RWPE2 (cell line): ENCODE measurements at places on chromosomes 2 and 18.

DNA sequence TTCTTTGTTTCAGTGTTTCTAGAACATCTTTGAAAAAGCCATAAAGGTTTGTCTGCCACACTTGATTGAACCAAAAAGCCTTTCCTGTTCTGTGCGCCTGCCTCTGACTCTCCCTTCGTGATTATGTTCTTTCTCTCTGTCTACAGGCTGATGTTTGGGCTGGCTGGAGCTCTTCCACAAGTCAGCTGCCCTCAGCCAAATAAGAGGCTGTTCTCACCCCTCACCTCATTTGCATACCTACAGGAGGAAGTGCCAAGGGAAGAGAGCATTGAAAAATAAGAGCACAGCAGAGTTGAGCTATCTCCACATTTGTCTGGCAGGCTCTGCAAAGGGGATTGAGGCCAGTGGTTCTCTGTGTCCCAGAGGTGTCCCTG lies 15.8 kb downstream of the INPP5D start:
- no peaks in the 10 kb centered on the region for H3K27me3 ChIP-seq
- no peak overlapping the region for H3K4me3 ChIP-seq
- no peak for DNase-seq

- H3K4me1 ChIP-seq, result no peaks in the 10 kb centered on the region
- DNase-seq, result no peak
- no peaks in the 10 kb centered on the region for H3K36me3 ChIP-seq
- no peak overlapping the region for H3K27ac ChIP-seq
Measured at GRCh38 chr2:241000831-241001321, 2.5 kb downstream of the SNED1 start.

DNA sequence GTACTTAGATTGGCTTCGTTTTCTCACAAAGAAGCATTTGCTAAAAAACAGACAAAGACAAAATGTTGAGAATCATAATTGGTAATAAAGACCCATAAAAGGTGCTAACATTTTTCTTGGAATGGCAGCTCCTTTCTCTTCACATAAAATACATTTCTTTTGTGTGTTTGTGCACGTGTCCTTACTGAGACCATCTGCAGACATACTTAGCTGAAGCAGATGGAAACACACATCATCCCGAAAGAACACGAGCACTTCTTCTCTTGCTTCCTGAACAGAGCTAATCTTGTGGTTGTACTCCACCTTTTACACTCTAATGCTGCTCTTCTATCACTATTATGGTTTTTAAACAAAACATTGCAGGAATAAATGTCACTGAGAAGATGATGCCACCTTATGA lies 142.5 kb downstream of the SPHKAP start:
- H3K4me3 ChIP-seq, result no peak overlapping the region
- H3K4me1 ChIP-seq, result no peaks in the 10 kb centered on the region
- no peak for DNase-seq
- no peaks in the 10 kb centered on the region for H3K27me3 ChIP-seq

DNA sequence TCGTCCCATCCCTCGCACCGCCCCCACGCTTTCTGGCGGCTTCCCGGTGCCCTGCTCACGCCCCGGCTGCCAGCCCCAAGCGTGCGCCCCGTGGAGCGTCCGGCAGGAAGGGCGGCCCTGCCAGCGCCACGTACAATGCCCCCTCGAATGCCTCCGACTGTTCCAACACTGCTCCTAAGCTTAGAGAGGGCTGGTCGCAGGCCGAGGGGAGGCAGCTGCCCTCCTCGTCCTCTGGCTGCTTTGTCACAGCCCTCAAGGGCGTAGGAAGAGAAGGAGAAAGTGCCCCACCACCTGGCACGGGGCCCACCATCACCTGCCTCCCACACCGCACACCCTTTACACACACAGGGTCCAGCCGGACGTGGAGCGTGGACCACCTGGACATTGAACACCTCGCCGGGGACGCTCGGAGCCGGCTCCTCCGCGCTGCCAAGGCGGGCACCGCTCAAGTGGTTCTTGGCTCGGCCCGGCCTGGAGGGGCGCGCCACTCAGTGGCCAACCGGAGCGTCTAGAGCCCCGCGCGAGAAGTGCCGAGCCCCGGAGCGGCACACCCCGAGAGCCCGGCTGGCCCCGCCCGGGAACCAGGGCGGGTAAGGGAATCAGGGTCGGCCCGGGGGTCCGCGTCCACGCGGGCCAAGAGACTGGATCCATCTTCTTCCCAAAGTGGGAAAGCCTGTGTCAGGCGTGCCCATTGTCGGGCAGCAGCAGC lies 830 bp downstream of the DNER start:
- peaks cover 31% of the 10 kb centered on the region for H3K27me3 ChIP-seq
- H3K4me3 ChIP-seq, result peak overlapping the region; percentile 50
- no peaks in the 10 kb centered on the region for H3K36me3 ChIP-seq
- DNase-seq, result peak; percentile 58
- no peaks in the 10 kb centered on the region for H3K4me1 ChIP-seq
- H3K27ac ChIP-seq, result no peak overlapping the region

DNA sequence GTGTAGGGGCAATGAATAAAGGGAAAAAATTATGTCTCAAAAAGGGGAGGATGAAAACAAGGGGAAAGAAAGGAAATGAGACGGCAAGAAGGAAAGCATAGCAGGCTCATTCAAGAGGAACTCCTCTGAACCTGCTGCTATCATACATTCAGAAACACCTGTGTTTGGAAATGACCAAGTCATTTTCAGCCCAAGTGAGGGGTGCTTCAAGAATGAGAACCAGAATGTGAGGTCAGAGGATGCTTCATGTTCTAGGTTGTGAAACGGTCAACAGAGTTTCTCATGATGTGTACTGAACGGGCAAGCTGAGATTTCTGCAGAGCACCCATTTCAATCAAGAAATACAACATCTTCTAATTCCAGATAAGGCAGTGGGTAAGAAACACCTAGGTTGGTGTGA lies 1367.2 kb upstream of the CELF4 start:
- no peak overlapping the region for H3K4me3 ChIP-seq
- DNase-seq, result no peak
- no peaks in the 10 kb centered on the region for H3K36me3 ChIP-seq

- no peak for DNase-seq
- no peaks in the 10 kb centered on the region for H3K4me1 ChIP-seq
- H3K4me3 ChIP-seq, result no peak overlapping the region
- no peak overlapping the region for H3K27ac ChIP-seq
- H3K27me3 ChIP-seq, result no peaks in the 10 kb centered on the region
Measured at GRCh38 chr2:186883666-186884065, 34.7 kb upstream of the ZSWIM2 start.

DNA sequence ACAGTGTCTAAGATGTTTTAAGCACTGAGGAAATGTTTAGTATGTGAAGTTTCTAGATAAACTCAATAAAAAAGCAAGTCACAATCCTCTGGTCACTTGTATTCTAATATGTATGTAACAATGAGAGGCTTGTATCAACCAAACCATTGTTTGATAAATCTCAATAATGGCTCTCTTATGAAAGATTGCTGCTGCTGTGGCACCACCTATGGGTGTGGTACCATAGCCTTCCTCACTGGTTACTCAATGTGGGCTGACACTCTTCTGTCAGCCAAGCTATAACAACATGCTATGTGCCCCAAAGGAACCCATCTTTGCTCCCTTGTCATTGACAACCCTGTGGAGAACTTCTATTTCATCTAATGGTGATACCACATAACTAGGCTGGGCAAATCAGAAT lies 12.6 kb upstream of the RAB1A start:
- no peaks in the 10 kb centered on the region for H3K4me1 ChIP-seq
- no peak overlapping the region for H3K27ac ChIP-seq
- no peaks in the 10 kb centered on the region for H3K36me3 ChIP-seq
- H3K27me3 ChIP-seq, result no peaks in the 10 kb centered on the region
- no peak overlapping the region for H3K4me3 ChIP-seq

DNA sequence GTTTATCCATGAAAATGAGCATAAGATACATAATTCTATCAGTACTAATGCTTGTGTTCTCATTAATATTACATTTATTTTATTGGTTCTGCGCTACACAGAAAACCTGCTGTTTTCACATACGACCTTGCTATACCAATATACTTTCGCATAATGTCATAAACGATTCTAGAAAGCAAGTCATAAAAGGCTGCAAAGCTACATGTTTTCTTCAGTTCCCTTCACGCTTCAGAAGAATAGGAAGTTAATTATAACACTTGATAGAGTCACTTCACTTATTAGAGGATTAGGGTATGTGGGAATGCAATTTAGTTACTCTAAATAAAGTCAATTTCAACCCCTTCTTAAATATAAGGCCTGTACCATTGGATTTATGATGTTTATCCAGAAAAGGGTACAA lies 29.0 kb downstream of the PSME4 start:
- peaks cover 86% of the 10 kb centered on the region for H3K36me3 ChIP-seq
- H3K4me1 ChIP-seq, result no peaks in the 10 kb centered on the region
- DNase-seq, result no peak
- H3K4me3 ChIP-seq, result no peak overlapping the region

DNA sequence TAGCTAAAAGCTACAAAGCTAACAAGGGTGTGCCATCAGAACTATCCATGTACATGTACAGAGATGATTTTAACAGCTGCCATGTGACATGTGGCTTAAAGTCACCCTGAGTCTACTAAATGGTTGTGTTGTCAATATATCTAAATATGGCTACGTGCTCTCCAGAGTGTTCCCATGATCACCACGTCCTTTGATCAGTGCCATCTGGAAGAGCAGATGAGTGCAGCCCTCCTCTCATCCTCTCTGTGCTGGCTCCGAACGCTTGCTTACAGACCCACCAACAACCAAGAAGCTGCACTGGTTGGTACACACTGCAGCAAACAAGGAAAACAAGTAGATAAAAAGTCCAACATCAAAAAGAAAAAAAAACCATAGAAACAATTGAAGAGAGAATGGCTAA lies 88.6 kb upstream of the NARS1 start:
- no peaks in the 10 kb centered on the region for H3K27me3 ChIP-seq
- H3K36me3 ChIP-seq, result no peaks in the 10 kb centered on the region; the same call in 1 of the 2 replicates
- H3K4me1 ChIP-seq, result peaks cover 19% of the 10 kb centered on the region

DNA sequence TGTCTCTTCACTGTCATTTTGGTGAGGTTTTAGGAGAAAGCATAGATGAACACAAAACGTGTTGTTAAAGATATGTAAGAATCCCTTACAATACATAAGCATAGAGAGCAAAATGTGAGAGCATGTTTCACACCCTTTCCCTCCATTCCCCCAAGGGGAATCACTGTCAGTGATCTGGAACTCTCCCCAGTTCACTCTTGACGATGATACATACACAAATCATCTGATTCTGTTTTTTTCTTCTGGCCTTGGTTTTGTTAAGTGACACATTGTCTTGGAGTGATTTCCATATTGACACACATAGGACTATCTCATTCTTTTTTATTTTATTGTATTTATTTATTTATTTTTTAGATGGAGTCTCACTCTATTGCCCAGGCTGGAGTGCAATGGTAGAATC lies 53.7 kb upstream of the TANC1 start:
- H3K27me3 ChIP-seq, result no peaks in the 10 kb centered on the region
- no peaks in the 10 kb centered on the region for H3K4me1 ChIP-seq
- no peak overlapping the region for H3K4me3 ChIP-seq
- H3K36me3 ChIP-seq, result no peaks in the 10 kb centered on the region
- no peak for DNase-seq
- H3K27ac ChIP-seq, result no peak overlapping the region

DNA sequence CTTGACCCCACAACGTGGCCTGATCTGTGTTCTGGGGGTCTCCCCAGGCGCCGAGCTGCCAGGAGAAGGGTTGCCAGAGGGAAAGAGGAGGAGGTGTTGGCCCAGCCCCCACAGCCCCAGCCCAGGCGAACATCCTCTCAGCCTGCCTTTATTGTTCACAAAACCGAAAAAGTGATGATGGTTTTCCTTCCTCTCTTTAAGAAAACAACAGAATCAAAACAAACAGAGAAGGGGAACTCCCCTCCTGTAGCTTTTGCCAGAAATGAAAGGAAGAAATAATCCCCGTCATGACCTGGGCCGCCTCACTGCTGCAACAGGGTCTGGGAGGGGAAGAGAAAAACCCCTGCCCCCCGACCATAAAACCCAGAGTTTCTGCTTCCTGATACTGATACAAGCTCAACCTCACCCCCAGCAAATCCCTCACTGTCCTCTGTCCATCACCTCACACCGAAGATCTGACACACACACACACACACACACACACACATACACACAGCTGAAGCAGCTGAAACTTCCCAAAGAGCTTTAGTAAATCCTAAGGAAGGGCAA lies 52.0 kb downstream of the ZFP36L2 start:
- peaks cover 18% of the 10 kb centered on the region for H3K4me1 ChIP-seq
- H3K27ac ChIP-seq, result no peak overlapping the region
- no peak for DNase-seq
- no peaks in the 10 kb centered on the region for H3K27me3 ChIP-seq
- no peak overlapping the region for H3K4me3 ChIP-seq
- no peaks in the 10 kb centered on the region for H3K36me3 ChIP-seq

GRCh38 chr2:199975273-199975895 lies 20.0 kb downstream of the MAIP1 start:
- peaks cover 23% of the 10 kb centered on the region for H3K4me1 ChIP-seq
- no peak overlapping the region for H3K4me3 ChIP-seq
- H3K36me3 ChIP-seq, result no peaks in the 10 kb centered on the region
- H3K27ac ChIP-seq, result no peak overlapping the region

- peaks cover 33% of the 10 kb centered on the region for H3K4me1 ChIP-seq
- no peaks in the 10 kb centered on the region for H3K36me3 ChIP-seq
Measured at GRCh38 chr2:178234648-178235047, 40.3 kb downstream of the OSBPL6 start.

GRCh38 chr2:46539327-46540276 lies 60.2 kb downstream of the TMEM247 start:
- DNase-seq, result no peak
- H3K36me3 ChIP-seq, result peaks cover 6% of the 10 kb centered on the region
- H3K27me3 ChIP-seq, result no peaks in the 10 kb centered on the region
- H3K27ac ChIP-seq, result no peak overlapping the region

DNA sequence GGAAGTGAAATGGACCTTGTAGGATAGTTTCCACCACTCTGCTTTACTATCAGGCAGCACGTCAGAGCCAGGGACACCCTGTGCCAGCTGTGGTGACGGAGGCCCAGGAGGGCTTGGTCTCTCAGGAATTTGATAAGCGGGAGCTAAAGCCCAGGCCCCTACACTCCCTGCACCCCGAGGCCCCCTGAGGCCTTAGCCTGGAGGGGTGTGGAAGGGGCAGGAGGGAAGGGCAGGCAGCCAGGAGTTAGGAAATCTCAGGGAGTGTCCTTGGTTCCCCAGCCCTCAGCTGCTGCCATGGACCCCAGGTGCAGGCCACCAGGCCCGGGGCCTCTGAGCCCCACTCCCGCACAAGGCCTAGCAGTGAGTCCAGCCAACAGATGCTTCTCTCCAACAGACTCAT lies 38.2 kb downstream of the PDIA6 start:
- peaks cover 9% of the 10 kb centered on the region; the same call in 1 of the 2 replicates for H3K36me3 ChIP-seq
- DNase-seq, result no peak
- peaks cover 11% of the 10 kb centered on the region for H3K4me1 ChIP-seq

DNA sequence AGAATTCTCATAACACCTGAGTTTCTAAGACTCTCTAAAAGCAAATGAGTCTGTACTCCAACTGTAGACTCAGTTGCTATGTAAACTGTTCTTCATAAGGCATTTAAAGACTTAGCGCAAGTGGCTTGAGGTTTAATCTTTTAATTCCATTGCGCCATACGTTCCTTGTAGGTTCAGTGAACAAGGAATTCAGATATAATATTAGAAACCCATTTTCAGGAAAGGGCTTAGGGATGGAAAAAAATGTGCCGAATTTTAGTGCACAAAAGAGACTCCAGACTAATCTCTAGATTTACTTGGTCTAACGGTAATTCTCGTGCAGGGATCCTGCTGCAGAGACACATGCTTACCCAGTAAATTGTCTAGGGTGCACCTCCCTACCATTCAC lies 268.9 kb upstream of the TANK start:
- no peaks in the 10 kb centered on the region for H3K36me3 ChIP-seq
- no peak overlapping the region for H3K4me3 ChIP-seq
- no peak for DNase-seq
